ENCODE measurements at places on chromosomes 4 and X.

DNA sequence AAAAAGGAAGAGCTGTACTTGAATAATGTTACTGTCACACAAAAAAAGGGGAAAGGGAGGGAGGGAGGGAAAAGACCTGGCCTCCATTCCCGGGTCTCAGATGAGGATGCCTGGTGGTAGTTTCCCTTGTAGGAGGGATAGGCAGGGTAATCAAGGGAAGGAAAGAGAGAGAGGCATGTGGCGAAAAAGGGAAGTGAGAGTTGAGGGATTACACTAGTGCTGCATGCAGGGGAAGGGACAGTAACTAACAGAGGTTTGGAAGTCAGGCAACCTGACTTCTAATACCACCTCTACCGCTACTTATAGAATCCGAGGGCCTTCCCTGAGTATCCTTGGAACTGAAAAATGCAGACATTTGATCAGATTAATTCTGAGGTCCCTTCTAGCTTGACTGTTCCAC lies 821.7 kb upstream of the FTHL17 start:
- DNase-seq, result no peak

GRCh38 chr4:135775909-135776308 lies 1574.3 kb upstream of the PABPC4L start:
- DNase-seq, result no peak

DNA sequence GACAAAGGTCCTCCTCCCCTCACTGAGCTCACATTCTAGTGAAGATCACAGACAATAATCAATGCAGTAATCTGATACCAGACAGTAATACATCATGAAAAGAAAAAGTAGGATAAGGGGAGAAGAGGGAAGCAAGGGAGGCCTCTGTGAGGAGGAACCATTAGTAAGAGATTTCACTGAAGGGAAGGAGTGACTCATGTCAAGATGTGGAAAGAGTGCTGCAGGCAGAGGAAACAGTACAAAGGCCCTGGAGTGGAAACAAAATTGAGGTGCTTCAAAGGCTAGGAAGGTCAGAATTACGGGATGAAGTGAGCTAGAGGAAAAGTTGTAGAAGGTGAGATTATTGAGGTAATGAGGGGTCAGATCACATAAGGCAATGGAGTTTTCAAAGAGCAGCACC lies 38.1 kb downstream of the LAMTOR3 start:
- no peak for DNase-seq

GRCh38 chr4:183920512-183920911 lies 15.4 kb downstream of the STOX2 start:
- DNase-seq, result no peak

- DNase-seq, result no peak
Measured at GRCh38 chr4:67549123-67549522, 3.8 kb upstream of the CENPC start.

GRCh38 chrX:20414066-20414465 lies 147.4 kb upstream of the RPS6KA3 start:
- DNase-seq, result no peak

DNA sequence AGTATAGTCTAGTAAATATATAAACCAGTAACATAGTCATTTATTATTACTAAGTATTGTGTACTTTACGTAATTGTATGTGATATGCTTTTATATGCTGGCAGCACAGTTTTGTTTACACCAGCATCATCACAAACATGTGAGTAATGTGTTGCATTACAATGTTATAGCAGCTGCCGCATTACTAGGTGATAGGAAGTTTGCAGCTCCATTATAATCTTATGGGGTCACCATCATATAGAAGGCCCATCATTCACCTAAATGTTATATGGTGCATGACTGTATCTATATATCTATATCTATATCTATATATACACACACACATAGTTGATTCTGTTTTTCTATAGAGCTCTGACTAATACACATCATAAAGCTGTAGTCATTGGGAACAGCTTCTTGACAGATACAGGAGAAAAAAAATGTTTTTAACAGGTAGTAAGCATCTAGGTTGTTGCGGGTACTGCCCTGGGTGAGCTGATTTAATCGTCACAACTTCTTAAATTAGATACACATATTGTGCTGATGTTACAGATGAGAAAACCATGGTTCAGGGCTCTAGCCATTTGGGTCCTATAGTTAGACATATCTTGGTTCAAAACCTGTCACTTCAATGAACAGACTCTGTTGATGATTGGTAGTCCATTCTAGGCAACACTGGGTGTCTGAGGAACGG lies 77.9 kb downstream of the CLNK start:
- DNase-seq, result no peak

GRCh38 chrX:10819973-10820372 lies 199.6 kb upstream of the MID1 start:
- no peak for DNase-seq

Measured in activated CD4-positive, CD25-positive, alpha-beta regulatory T cell (primary cell).